ENCODE measurements at places on chromosomes 12 and 14.

DNA sequence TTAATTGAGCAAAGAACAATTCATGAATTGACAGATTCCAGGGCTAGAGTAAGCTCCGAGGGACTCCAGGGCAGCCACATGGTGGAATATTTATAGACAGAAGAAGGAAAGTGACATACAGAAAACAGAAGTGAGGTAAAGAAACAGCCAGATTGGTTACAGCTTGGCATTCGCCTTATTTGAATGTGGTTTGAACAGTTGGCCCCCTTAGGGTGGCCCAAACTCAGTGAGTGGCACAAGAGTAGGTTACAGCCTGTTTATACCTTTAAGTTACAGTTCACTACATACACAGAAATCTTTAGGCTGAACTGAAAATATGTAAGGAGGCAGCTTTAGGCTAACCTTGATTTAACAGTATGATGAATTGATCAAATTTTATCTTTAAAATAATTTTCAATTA, 174.5 kb upstream of the CNOT2 start:
- DNase-seq, result no peak

DNA sequence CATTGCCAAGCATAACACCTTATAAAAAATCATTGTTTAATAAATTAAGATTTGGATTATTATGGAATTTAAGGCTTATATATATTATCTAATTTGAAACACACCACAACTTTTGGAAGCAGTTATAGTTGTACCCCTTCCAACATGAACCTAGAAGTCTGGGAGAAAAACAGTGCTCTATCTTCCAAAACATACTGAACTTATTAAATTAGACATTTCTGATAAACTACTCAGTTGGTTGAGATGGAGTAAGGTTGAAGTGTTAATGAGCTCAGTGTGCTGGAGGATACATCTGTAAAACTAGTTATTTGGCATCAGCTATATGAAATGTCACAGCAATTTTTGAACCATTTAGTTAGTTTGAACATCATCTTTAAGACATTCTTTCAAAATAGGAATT, 227.4 kb downstream of the ALX1 start:
- DNase-seq, result no peak

- DNase-seq, result no peak
Observed at GRCh38 chr12:53196486-53196885, 10.6 kb downstream of the ITGB7 start.

DNA sequence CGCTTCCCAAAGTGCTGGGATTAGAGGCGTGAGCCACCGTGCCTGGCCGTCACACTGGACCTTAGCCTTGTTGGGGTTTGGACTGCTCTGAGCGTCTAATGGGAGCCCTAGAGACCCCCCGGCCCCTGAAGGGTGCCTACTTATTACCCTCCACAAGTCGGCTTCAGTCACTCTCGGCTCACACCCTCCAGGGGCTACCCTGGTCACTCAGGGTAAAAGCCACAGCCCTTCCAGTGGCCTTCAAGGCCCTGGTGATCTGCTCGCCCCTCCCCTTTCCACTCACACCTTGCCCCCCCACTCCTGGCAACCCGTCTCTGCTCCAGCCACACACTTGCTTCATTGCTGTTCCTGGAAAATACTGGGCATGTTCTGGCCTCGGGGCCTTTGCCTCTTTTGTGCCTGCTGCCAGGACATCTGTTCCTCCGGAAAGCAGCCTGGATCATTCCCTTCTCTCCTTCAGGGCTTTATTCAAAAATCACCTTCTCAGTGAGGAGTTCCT, 3.6 kb upstream of the MORN3 start:
- no peak for DNase-seq

GRCh38 chr14:100782516-100783320, 43.2 kb upstream of the MEG3 start:
- no peak for DNase-seq

GRCh38 chr12:11672256-11673191, 23.1 kb downstream of the ETV6 start:
- DNase-seq, result no peak

GRCh38 chr12:79858518-79858917, 76.4 kb downstream of the PPP1R12A start:
- DNase-seq, result no peak

DNA sequence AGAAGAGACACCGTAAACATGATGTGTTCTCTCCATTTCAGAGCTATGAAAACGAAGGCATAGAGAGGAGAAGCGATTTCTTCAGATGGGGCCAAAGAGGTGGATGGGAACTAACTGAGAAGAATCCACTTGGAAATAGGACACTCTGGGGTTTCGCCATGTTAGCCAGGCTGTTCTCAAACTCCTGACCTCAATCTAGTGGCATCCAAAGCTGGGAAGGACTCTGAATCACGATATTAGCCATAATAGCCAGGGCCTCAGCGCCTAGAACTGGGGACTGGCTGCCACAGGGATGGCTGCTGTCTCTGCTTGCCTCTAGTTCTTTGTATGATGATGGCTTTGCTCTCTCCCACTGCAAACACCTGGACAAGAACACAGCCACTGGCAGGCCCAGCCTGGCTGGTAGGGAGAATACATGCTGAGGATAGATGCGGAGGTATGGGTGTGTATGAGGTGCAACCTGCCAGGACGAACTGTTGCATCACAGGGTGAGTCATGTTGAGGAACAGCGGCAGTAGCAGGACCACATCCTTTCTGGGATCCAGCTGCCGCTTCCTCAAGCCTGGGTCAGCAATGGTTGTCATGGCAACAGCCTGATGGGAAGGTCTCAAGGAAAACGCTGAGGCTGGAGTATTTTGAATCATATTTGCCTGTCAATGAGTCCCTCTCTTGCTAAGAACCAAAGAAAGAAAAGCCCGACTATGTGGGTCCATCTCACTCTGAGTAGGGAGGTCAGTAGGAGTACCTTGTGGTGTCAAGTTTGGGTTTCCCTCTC, 31.1 kb downstream of the CCDC177 start:
- peak; percentile 16 for DNase-seq

GRCh38 chr14:87391066-87391465, 601.9 kb downstream of the GALC start:
- DNase-seq, result no peak

DNA sequence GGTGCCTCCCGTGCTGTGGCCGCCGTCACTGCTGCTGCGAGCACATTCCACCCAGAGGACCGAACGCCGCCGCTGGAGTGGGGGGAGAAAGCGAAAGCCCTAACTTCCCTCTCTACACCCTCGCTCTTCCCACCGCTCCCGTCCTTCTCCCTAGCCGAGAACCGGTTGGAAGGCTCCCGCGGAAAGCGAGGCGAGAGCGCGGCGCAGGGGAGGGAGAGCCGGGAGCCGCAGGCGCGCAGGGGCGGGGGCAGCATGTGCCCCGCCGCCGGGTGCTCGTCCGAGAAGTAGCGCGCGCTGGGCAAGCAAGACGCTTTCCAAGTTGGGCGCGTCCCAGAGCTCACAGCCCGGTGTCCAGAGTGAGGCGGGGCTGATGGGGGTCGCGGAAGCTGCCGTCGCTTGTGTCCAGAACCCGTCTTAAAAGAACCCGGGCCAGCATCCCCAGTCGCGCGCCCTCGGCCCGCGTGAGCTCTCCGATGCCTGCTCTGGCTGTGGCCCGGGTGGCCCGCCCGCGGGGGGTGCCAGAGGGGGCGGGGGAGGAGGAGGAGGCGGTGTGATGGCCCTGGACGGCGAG, at the start of gene TRHDE:
TRHDE (plus strand) TSS at position 280 of the 571 bp plus-strand sequence; CDS start at position 554, 274 bp downstream.
- no peak for DNase-seq

DNA sequence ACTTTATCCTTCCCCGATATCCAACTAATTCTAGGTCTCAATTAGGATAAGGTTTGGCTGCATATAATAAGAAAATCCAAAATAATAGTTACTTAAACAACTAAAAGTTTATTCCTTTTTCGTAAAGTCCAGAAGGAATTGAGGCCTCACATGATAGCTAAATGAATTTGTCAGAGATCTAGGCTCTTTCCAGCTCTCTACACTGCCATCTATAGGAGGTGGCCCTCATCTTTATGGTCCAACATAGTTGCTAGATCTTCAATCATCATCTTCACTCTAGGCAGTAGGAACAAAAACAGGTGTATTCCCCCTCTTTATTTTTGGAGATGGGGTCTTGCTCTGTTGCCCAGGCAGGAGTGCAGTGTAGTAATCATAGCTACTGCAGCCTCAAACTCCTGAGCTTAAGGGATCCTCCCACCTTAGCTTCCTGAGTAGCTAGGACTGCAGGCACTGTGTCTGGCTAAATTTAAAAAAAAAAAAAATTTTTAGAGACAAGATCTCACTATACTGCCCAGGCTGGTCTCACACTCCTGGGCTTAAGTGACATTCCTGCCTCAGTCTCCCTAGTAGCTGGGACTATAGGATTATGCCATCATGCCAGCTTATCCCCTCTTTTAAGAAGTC, 46.5 kb upstream of the SAV1 start:
- no peak for DNase-seq

DNA sequence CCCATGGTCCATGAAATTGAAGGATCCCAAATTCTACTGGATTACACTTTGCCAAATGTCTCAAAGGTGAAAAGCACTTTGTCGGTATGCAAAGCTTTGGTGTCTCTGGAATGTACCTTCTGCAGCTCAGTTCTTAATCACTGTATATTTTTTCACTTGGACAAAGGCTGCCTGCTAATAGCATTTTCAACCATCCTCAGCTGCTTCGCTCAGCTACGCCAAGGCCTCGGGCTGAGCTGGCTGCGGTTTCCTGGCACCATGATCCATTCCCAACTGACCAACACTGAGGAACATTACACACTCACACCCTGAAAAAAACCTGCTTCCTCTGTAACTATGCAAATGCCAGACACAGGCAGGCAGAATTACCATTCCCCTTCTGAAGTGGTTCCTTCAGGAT, 335.2 kb downstream of the DPF3 start:
- no peak for DNase-seq

GRCh38 chr14:33716921-33717320, 234.0 kb downstream of the EGLN3 start:
- DNase-seq, result no peak

- DNase-seq, result no peak
Observed at GRCh38 chr12:95198914-95199313, 18.4 kb downstream of the FGD6 start.

DNA sequence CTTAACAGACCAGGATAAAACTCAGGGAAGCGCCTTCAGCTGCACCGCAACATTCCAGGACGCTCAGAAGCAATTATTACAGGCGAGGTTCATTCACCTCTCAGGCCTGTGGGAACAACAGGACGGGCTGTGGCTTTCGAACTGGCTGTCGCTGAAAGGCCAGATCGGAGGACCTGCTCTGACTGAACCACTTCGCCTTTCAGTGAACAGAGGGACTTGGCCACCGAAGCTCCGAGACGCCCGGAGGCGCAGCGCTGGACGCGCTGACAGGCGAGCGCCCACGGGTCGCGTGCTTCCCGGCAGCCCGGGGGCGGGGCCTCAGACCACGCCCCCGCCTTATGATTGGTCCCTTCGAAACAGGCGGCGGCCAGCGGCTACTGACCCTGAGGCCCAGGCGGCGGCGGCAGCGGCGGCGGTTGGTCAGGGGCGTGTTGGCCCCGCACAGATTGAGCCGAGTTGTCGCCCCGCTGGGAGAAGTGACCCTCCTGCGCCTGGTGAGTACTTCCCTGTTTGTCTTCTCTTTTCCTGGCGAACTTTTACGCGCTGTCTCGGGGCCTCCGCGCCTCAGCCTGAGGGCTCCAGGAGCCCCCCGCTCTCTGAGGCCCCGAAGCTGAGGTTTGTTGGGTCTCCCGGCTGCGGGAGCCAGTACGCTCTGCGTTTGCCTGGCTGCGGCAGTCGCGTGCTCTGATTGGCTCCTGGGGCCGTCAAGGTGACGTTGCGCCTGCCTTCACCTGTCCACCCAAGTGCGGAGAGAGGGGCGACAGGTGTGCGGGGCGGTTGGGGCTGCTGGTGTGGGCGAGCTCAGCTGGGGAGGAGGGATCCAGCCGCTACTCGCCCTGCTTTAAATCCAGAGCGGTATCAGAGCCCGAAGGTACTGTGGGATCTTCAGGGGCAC, at the start of gene GAS2L3:
GAS2L3 (plus strand) TSS at position 393 of the 895 bp plus-strand sequence. CDS start 21,221 bp downstream, outside the sequence.
- DNase-seq, result peak; percentile 58

- no peak for DNase-seq
Observed at GRCh38 chr12:119672194-119672593, 4.3 kb downstream of the PRKAB1 start.

DNA sequence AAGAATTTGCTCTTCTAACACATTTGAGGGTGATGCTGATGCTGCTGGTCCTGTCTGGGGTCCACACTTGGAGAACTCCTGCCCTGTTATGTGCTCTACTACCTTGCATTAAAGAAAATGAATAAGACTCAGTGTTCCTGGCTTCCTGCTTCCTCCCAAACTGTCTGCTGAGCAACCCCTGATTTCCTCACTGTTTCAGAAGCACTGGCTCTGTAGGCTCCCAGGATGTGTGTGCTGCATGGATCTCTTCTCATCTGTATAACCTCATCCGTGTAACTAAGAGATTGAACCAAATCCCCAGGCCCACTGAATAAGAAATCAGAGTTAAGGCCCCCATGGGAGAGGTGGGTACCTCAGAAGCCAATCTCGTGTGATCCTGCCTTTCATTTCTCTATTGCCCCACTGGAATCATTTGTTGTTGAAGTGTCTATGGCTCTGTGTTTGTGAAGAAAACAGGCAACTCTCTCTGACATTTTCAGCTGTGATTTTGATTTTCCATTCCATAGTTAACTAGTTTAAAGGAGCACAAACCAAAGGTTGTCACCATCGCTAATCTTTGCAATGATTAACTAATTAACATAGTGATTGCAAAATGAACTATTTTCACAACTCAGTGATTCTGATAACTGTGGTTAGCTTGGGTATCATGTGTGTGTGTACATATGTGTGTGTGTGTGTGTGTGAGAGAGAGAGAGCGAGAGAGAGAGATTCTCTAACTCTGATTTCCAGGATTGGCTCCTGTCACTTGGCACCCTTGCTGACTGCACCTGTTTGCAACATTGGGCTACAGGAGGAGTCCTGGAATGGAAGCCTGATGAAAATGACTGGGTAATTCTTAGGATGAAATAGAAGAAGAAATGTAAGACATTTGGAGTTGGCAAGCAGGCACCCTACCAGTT, 196.2 kb downstream of the SLC38A4 start:
- no peak for DNase-seq

GRCh38 chr12:121531356-121531750, 49.5 kb downstream of the KDM2B start:
- DNase-seq, result no peak

DNA sequence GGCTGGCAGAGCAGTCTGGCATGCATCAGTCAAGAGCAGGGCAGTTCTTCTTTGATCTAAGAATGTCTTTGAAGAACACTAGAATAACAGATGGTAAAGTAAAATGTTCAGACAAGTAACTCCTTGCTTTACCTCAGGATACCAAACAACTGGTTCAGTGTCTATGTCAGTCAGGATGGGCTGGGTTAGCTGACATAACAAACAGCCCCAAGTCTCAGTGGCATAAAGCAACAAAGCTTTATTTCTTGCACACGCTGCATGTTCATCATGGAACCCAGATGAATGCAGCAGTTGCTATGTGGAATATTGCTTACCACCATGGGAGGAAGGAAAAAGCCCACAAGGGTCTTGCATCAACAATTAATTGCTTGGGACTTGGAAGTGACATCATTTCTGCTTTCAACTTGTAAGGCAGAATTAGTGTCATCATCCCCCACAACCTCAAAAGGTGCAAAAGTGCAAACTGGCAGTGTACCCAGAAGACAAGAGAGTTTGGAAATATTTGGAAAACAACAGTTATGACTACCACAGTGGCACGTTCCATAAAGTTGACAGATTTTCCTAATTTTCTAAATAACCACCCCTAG, 21.2 kb downstream of the GPRC5D start:
- DNase-seq, result no peak

GRCh38 chr14:67461341-67461985, 27.1 kb downstream of the TMEM229B start:
- no peak for DNase-seq
